IPS DF 19.7 (cell line): ENCODE measurements at places on chromosomes 4 and X.

- DNase-seq: no peak
These were observed 23.0 kb upstream of the PDZD4 start for GRCh38 chrX:153853180-153853901.

DNA sequence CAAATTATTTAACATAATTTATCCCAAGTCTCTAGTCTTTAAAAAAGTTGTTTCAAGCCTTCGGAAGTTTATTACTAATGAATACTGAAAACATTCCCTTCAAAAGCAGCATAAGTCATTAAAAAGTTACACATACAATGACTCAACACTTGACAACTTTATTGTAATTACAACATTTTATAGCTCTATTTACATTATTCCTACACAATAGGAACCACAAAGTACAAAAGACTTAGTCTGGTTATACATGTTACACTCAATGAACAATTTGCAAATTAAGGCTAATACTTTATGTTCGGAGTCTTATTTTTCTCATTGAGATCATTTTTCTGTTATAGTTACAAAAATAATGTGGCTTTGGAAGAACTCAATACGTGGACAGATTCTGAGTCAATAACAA is 114.4 kb upstream of the POF1B start:
- DNase-seq: no peak

GRCh38 chr4:825063-825970 is 612 bp downstream of the CPLX1 start:
- no peak for DNase-seq

- DNase-seq: no peak
These were observed 617.1 kb upstream of the AMOT start for GRCh38 chrX:113457719-113458118.

DNA sequence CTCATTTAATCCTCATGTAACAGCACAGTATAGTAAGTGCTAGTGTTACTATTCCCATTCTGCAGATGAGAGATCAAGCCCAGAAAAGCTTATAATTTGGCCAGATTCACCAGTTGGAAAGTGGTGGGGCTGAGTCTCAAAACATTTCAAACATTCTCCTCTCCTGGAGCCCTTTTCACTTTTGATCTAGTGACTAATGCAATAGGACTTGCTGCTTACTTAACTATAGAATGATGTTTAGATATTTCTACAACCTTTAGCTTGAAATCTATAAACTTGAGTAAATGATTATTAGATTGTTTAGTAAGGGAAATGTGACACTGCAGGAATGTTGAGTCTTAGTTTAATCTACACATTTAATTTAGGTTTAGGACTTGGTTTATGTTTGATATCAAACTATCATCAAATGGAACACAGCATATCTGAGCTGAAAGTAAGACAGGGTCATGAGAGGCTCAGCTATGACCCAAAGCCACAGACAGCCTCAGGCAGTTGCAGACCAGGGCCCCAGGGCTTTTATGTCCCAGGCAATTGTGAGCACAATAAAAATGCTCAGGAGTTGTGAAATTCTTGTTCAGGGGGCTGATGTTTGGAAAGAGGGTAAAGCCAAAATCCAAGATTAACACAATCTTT is 199.5 kb upstream of the HS3ST1 start:
- DNase-seq: no peak

GRCh38 chr4:177236886-177237285 is 72.8 kb upstream of the NEIL3 start:
- DNase-seq: no peak

DNA sequence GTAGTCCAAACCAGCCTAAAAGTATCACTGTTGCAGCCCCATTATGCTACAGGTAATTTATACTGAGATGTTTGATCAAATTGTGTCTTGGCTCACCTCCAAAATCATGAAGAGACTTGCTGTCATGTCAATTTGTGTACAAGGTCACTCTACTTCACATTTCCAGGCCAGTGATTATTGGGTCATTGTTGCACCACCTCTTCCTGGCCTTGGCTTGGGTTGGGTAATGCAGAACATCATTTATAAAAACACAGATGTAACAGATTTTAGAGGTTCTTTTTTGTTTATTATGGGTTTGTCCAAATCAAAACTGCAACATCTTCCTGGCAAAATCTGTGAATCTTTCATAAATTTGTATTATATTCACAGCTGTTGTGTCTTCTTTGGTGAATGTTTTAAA is 459.5 kb downstream of the ANKRD50 start:
- no peak for DNase-seq

- peak; percentile 74 for DNase-seq
These were observed 5.0 kb downstream of the SHOX start for GRCh38 chrX:635428-636090.

GRCh38 chr4:141003193-141003592 is 130.1 kb downstream of the RNF150 start:
- no peak for DNase-seq

- no peak for DNase-seq
These were observed 1.9 kb downstream of the DHRSX start for GRCh38 chrX:2498781-2499302.

GRCh38 chrX:37371578-37371991 is 22.4 kb downstream of the PRRG1 start:
- no peak for DNase-seq

GRCh38 chr4:80171251-80171650 is 26.1 kb upstream of the PRDM8 start:
- no peak for DNase-seq

DNA sequence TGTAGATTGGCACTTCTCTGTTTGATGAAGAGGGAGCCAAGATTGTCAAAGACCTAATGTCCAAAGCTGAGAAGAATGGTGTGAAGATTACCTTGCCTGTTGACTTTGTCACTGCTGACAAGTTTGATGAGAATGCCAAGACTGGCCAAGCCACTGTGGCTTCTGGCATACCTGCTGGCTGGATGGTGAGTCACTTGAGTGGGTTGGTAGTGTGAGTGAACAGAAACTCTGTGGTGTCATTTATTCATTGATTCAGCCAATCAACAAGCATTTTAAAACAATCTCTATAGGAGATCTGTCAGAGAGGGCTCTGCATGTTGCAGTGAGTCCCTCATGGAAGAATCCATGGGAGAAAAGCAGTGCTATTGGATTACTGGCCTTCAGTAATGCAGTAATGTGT is 16.3 kb downstream of the TAF9B start:
- no peak for DNase-seq

- DNase-seq: no peak
These were observed 141.8 kb downstream of the SMIM20 start for GRCh38 chr4:26055855-26056254.

DNA sequence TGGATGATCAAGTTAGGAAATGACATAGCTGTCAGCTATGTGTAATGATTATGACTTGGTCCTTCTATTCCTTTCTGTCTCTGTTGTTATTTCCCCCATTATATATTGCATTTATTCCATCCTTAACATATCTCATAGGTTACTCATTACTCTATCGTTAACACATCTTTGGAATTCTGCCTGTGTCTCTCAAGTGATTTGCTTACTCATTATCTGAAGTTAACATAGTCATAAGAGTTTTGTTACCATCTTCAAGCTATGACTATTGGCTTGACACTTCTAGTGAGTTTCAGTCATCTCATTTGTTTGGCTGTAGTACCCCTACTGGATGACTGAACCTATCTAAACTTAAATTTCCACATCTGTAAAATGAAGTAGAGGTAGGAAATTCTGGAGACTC is 286.1 kb upstream of the PPP1R2C start:
- no peak for DNase-seq

DNA sequence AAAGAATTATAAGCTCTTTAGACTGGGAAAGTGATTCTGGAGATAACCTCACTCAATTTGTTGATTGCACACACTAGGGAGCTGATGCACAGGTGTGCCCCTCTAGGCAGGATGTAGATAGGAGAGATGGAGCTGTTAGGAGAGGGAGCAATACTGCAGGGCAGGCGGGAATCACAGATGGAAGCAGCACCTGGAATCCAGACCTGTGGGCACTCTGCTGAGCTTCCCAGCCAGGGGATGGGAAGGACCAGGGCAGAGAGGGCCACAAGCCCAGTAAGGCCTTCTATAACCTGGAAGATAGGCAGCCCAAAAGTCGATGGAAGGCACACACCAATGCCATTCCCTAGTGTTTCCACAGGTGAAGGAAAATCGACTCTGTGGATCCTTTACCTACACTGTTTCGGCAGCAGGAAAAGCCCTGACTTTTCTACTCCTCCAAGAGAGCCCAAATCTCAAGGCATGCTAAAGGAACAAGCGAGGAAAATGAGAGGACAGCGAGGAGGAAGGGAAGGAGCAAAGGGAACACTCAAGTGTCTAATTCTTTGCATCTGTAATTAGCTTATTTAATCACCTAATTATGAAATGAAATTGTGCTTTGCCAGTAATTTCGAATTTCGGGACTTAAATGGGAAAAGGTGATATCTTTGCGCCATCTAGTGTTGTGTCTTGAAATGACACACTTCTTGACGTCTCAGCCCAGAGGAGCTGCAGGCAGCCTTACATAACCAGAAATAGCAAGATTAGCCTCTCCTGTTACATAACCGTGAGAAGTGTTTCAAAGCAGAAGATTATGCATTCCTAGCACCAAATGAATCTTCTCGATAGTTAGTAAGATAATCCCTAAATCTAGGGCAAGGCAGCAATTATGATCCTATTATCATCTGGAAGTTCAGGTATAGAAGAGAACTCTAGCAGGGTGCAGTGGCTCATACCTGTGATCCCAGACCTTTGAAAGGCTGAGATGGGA is 31.0 kb upstream of the TLR3 start:
- DNase-seq: no peak

DNA sequence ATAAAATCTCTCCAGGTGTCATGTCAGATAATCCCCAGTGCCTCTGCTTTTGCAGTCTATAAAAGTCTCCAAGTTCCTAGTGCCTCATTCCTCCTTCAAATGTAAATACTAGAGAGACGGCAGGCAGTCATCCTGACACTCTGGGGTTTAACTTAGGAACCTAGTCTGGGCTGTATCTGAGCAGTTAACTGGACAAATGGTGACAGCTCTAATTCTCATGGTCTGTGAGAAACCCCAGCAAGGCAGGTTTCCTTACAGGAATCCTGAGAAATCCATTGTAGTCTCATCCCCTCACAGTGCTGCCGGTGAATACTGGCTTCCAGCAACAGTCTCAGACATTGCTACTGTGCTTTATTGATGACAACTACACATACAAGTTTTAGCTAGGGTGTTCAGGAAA is 246.8 kb downstream of the SNCA start:
- no peak for DNase-seq
